ENCODE measurements at places on chromosomes 11 and 22. TPM values are rescaled to one million over a fixed set of nuclear protein-coding genes. Genes with fewer than 3 reads are reported as not detected.

The OR52N4 gene
- not detected for total RNA-seq

The SLC22A9 gene
- not detected for total RNA-seq

The GRAP2 gene
- not detected for total RNA-seq

The FDXACB1 gene
- 1.8 TPM for total RNA-seq

The OR6X1 gene
- total RNA-seq, result not detected

The TMEM225 gene
- not detected for total RNA-seq

The TSKU gene
- total RNA-seq, result 14.8 TPM

The RHOD gene
- 0.88 TPM for total RNA-seq

The GDPD4 gene
- not detected for total RNA-seq

The NNMT gene
- 921 TPM for total RNA-seq

The LUZP2 gene
- not detected for total RNA-seq

DNA sequence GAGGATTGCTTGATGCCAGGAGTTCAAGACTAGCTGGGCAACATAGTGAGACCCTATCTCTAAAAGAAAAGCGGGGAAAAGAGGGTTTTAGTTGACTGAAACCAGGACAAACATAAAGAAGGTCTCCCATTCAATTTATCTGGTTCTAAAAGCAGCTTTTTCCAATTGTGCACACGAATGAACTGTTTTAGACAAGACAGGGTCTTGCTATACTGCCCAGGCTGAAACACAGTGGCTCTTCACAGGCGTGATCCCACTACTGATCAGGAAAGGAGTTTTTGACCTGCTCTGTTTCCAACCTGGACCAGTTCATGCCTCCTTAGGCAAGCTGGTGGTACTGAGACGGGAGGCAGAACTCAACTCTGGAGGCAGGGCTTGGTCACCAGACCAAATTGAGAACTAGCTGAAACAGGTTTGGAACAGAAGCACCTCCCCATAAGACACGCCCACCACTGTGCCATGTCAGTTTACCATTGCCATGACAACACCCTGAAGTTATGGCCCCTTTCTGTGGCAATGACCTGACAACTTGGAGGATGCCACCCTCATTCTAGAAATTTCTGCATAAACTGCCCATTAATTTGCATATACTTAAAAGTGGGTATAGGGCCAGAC, 2.8 kb upstream of the NUCB2 start:
- DNase-seq, result no peak

- no peak for DNase-seq
These were observed 30.2 kb upstream of the CLTCL1 start for GRCh38 chr22:19321757-19322156.

GRCh38 chr11:67053896-67054329, 2.7 kb upstream of the RHOD start:
- DNase-seq, result peak; percentile 40

GRCh38 chr11:60485987-60486386, 6.6 kb upstream of the MS4A12 start:
- DNase-seq, result no peak

DNA sequence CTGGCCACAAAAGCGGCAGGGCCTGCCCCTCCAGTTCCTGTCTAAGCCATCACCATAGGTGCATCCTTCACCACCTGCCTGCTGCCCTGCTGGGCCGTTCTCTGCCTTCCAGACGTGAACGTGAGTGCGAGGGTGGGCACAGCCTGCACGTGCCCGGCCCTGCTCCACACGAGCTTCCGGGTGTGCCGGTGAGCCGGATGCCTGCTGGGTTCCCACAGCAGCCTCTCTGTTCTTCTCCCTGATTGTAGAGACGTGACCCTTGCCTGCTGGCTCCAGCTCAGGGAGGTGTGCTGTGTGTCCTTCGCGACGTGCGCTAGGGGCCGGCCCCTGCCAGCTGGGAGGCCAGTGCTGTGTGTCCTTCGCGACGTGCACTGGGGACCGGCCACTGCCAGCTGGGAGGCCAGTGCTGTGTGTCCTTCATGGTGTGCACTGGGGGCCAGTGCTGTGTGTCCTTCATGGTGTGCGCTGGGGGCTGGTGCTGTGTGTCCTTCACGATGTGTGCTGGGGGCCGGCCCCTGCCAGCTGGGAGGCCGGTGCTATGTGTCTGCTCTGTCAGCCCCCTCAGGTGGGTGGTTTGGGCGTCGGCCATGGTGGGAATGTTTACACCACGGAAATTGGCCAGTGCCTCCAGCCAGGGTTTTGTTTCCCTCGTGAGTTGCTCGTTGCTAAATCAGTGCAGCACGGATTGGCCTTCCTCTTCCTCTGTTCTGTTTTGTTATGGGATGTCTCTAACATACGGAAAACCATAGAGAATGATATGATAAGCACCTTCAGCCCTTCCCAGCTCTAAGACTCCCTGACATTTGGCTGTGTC, 35.4 kb upstream of the BRSK2 start:
- DNase-seq, result no peak

- DNase-seq, result no peak
These were observed 527.7 kb upstream of the KIRREL3 start for GRCh38 chr11:127528297-127528696.

DNA sequence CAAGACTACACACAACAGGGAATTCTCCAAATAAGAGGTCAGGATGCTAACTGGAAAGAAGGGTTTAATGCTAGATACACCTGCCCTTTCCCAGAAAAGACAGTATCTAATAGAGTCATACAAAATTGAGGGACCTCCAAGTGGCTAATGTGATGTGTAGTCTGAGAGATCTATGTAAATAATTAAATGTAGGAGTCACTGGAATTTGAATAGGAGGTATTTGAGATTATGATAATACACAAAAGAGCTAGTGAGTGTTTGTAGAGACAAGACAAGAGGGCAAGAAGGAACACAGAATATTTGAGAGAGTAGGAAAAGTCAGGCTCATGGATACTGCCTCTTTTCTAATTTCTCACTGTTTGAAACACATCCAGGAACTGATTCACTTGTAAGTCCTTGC, 15.5 kb upstream of the INSC start:
- no peak for DNase-seq

GRCh38 chr11:131373756-131374155, 3.3 kb downstream of the NTM start:
- no peak for DNase-seq

DNA sequence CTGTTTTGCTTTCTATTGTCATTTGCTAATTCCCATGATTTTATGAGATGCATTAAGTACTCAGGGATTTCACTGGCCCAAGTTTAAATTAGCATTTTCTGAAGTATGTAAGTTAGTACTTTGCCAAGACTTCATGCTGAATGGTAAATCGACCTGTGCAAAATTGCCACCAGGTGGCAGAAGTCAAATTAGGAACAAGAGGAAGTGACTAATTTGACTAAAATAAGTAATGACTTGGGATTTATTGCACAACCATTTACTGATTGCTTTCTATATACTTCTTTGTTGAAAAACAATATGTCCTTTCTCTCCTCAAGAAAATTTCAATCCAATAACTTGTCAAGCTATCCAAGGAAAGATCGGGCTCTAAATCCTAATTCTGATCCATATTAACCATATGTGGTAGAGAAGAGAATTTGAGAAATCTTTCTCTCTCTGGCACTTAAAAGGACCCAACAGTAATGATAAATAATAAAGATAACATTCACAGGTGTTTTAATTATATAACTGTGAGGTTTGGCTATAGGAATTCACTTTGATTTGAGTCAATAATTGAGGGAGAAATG, 253.7 kb upstream of the CHORDC1 start:
- DNase-seq, result peak; percentile 1

GRCh38 chr11:113351480-113351879, 36.1 kb upstream of the ANKK1 start:
- no peak for DNase-seq

- DNase-seq, result no peak
These were observed 49.1 kb upstream of the SEPTIN5 start for GRCh38 chr22:19664951-19665783.

DNA sequence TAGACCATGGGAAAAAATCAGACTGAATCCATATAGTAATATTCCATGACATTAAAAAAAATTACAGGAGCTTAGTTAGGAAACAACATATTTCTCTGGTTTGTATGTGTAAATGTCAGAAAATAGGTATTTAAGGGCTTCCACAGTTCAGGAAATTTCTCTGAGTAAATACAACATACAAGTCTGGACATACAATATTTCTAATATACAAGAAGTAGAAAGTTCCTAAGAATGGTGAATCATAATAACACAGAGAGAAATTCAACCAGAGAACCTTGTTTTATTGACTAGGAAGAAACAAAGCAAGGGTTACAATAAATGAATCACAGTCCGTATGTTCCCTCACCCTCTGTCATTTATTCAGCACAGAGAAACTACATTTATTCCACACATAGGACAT, 532.7 kb upstream of the FAT3 start:
- DNase-seq, result no peak

DNA sequence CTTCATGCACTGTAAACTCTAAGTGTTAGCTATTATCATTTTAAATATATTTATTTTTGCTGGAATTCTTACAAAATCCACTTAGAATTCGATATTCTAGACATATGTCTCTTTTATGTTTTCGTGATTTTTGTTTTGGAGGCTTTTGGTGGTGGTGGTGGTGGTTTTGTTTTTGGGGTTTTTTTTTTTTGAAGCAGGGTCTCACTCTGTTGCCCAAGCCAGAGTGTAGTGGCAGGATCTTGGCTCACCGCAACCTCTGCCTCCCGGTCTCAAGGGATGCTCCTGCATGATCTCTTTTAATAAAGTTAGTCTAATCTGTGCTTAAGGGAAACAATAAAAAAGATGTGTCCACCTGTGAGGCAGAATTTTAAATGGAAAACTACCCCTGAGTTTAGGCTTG, 117.7 kb downstream of the MRTFA start:
- no peak for DNase-seq

- no peak for DNase-seq
These were observed 588.9 kb downstream of the ETS1 start for GRCh38 chr11:127998421-127998820.

GRCh38 chr22:38839686-38840085, 4.1 kb downstream of the NPTXR start:
- DNase-seq, result no peak

DNA sequence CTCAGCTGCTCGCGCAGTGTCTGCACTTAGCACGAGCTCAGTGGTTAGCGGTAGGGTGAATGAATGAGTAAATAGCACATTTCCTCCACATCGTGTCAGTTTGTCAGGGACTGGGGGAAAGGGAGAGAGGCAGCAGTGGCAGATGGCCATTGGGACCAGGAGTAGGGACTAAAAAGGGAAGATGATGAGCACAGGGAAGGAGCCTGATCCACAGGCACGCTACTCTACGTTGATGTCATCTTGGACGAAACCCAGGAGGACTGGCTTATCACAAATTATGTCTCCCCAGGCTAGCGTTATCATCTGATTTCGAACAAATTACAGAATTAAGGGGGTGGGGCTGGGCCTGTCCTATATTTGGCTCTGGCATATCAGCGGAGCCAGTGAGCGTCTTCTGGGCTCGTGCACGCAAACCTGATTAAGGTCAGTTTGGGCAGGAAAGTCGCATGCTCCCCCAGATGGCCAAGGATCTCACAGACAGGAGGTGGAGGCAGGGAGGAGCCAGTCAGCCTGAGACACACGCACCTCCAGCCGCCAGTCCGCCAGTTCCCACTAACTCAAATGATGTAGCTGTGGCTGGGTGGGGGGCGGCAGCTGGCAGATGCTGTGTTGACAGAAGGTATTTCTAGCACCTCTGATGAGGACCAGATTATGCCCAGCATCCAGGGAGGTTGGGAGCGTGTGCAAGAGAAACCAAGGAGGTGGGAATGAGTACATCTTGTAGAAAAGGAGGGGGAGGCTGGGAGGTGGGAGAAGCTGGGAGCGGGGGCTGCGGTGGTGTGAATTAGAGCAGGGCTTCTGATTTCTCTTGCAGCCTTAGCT, 97.4 kb upstream of the PRDM11 start:
- peak; percentile 42 for DNase-seq

DNA sequence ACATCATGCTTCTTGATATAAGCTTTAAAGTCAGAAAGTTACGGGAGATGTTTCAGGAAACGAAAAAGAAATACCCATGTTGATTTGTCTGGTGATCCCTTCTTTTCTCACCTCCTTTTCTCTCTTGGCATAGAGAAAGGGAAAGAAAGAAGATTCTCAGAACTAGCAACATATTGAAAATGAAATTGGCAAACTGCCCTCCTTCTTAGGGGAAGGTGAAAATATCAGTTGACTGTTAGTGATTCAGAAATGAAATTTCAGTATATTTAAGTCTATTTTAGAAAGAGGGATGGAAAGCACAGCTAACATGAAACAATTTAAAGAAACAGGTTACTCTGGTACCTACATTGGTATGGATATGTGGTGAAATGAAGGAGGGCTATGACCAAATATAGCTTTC, 918.1 kb downstream of the METTL15 start:
- DNase-seq, result no peak

- no peak for DNase-seq
These were observed 2.1 kb downstream of the OLFML1 start for GRCh38 chr11:7487360-7487759.

- no peak for DNase-seq
These were observed 122.9 kb downstream of the MPPED2 start for GRCh38 chr11:30463266-30463665.

GRCh38 chr11:2325719-2326118, 23.9 kb downstream of the TSPAN32 start:
- peak; percentile 64 for DNase-seq

GRCh38 chr11:45209891-45210699, 63.7 kb downstream of the PRDM11 start:
- no peak for DNase-seq

GRCh38 chr11:32905028-32905667, 12.5 kb downstream of the QSER1 start:
- peak; percentile 15 for DNase-seq

DNA sequence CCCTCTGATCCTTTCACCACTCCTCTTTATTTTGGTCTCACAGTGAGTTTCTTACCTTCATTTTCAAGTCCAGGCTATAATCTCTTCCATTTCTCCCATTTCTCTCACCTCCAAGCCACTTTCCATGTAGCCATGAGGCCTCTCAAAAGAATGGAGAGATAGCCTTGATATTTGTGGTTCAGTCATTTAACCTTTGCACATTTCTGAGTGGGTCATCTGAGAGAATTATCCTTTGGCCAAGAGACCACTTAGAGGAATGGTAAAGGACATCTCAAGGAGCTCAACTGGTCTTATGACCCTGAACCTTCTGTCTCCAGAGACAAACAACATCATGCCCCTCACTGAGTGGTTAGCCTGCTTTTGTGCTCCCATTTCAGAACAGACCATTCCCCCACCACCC, 121.1 kb downstream of the KIRREL3 start:
- DNase-seq, result no peak

Data from myocyte (in vitro differentiated cells).